ENCODE measurements at places on chromosomes 3 and 15.

GRCh38 chr3:4711680-4711992 is 218.5 kb downstream of the ITPR1 start:
- DNase-seq, result no peak

- DNase-seq, result no peak
Observed at GRCh38 chr3:42210726-42211125, 55.3 kb downstream of the CCK start.

DNA sequence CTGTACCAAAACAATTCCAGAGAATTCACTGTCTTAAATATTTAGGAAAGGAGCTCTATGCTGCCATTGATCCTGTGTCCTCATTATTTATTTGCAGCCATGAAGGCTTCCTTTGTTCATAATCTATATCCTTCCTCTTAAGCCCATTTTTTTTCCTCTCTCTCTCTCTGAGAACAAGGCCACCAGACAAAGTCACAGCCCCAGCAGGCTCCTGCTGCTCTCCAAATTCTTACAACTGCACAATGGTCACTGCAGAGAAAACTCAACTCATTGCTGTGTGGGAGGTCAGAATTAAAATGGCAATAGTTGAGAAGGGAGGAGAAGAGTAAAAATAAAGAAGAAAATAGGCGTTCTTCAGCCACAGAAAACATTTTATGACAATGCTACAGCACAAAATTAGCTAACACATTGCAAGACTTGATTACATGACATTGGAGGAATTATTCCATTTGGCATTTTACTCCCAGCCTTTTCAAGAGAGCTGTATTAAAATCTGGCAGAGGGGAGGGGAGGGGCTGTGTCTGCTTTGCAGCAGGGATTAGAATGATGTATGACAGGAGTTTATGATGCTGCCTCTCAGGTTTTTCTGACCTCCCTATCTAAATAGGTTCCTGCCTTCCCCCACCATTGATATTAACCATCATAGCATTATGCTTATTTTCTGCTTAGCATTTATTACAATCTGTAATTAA is 399.7 kb upstream of the THBS1 start:
- DNase-seq, result no peak

DNA sequence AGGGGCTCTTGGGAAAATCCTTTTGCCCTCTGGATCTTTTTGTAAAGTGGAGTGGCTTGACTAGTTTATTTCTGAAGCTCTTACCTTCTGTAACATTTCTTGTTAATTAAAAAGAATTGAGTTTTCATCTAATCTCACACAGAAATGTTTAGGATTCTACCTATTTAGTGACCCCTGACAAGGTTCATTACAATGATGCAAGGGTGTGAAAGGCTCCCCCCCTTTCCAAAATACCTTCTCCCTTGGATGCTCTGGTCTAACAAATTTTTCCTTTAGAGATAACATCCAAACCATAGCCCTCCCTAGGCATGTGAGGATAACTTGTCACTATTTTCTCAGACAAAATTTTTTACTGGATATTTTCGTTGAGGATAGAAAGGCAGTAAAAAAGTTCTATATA is 223.9 kb downstream of the THRB start:
- no peak for DNase-seq

DNA sequence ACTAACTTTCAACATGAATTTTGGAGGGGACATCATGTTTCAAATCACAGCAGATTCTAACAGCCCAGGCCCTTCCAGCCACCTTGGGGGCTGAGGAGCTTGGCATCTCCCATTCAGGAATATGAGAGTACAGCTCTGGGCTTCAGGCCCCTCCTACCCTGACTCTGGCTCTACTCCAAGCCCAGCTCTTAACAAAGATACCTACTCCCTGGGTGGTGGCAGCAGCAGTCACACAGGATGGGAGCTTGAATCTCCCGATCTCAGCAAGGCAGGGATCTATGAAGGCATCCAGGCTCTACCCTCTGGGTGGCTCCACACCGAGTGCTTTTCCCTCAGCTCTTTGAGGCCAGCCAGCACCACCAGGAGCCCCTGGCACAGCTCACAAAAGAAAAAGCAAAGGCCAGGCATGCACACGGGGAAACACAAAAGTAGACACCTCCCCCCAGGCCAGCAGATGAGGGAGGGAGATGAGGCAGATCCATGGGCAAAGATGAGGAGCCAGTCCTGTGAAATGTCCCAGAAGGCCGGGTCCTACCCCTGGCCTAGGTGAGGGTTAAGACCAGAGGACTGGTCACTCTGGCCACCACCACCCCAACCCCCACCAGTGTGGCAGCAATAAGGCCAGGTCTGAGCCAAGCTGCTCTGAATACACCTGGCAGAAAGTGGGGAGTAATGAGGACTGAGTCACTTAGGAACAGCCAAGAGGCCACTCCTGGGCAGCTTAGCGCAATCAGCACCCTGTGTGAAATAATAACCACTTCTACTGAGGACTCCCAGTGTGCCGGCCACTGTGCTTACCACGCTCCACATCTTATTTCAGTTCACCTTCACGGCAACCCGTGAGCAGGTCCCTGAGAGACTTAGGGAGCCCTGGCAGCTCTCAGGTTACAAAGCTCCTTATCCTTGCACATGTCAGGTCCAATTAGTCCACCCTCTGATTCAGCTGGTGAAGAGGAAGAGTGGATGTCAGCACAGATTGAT is 24.3 kb downstream of the PLA2G4F start:
- DNase-seq, result peak; percentile 11

GRCh38 chr3:172875039-172875438 is 124.5 kb downstream of the ECT2 start:
- no peak for DNase-seq

- DNase-seq, result peak; percentile 68
Observed at GRCh38 chr3:52055537-52056351, 627 bp downstream of the DUSP7 start.

DNA sequence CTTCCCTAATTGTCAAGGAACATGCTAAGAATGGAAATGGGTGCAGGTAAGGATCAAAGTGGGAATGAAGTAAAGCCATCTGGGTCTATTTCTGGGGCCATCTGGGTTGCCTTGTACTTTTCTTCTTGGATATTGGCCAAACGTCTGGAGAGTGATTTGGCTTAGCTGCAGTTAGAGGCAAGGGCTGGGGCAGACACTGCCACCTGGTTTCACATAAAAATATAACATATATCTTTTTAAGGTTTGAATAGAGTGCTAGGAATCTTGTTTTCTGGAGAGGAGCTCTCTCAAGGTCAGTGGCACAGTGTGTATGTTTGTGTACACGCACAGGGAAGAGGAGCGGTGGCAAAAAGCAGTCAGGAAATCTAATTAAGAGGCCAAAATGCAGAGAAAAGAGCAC is 24.7 kb upstream of the EOMES start:
- DNase-seq, result no peak

GRCh38 chr3:142224482-142225072 is 808 bp downstream of the GK5 start:
- no peak for DNase-seq

DNA sequence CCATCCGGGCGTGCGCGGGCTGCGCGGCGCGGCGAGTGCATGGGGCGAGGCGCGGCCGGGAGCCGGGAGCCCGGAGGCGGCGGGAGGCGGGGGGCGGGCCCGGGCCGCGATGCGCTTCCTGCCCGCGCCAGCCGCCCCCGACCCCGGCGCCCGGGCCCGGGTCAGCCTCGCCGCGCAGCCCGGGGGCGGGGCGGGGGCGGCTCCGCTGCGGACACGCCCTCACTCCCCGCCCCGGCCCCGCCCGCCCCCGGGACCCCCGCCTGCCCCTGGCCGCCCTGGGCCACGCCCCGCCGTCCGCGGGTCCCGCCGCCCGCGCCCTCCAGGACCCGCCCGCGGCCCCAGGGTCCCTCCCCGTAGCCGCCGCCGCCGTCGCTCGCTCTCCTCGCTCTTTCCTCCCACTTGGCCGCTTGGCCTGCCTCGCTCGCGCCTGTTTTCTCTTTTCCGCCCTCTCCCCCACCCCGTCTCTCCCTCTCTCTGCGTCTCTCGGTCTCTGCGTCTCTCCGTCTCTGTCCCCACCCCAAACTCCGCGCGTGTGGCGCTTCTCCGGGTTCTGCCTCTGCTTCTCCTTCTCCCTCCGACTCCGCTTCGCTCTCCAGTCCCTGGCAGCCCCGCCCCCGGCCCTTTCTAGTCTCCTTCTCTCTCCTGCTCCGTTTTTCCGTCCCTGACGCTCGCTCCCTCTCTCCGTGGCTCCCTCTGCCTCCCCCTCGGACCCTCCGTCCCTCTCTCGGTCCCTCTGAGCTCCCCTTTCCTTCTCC is at the start of gene PLXND1:
Gene PLXND1, minus strand, starts transcription at position 41 of the 755 bp plus-strand sequence. Its CDS starts 37 bp downstream, at position 4.
- peak; percentile 87 for DNase-seq

DNA sequence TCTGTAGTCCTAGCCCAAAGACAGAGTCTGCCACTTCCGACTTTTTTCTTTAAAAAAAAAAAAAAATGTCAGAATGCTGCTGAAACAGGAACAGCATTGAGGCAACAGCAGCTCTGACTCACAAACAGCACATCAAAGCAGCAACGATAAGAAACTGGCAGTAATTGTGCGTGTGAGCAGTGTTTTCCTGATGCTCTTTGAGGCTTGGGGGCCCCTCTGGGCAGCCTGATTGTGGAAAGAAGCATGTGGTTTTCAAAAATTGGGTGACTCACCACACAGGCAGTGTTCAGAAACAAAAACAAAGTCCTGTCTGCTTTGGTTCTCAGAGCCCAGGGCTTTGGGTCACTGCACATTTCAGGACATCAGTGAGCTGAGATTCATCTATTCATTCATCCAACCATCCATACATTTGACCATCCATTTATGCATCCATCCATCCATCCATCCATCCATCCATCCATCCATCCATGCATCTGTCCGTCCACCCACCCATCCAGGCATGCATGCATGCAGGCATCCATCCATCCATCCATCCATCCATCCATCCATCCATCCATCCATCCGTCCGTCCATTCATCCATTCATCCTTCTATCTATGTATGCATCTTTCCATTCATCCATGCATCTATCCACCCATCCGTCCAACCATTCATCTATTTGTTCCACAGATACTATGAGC is 308.4 kb downstream of the RPLP1 start:
- DNase-seq, result no peak

- no peak for DNase-seq
Observed at GRCh38 chr3:7203969-7204847, 343.3 kb downstream of the GRM7 start.

- no peak for DNase-seq
Observed at GRCh38 chr3:32996048-32996754, 44.8 kb downstream of the CCR4 start.

- no peak for DNase-seq
Observed at GRCh38 chr3:197748597-197749314, 927 bp upstream of the FYTTD1 start.

DNA sequence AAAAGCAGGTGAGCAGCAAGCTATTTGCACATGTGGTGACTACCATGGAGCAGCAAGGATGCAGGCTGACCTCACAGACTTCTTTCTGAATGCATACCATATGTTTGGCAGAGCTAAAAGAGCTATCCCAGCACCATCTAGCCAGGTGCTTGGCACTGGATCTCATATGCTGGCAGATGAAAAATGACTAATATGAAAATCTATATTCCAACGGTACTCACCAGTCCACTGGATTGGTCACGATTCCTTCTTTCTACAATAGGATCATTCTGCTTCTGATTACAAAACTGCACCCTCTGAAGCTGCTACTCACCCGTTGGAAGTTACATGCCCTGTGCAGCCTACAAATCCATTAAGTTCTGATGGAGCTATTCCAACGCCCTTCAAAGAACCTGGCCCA is 714.3 kb upstream of the CFAP20DC start:
- DNase-seq, result peak; percentile 69

DNA sequence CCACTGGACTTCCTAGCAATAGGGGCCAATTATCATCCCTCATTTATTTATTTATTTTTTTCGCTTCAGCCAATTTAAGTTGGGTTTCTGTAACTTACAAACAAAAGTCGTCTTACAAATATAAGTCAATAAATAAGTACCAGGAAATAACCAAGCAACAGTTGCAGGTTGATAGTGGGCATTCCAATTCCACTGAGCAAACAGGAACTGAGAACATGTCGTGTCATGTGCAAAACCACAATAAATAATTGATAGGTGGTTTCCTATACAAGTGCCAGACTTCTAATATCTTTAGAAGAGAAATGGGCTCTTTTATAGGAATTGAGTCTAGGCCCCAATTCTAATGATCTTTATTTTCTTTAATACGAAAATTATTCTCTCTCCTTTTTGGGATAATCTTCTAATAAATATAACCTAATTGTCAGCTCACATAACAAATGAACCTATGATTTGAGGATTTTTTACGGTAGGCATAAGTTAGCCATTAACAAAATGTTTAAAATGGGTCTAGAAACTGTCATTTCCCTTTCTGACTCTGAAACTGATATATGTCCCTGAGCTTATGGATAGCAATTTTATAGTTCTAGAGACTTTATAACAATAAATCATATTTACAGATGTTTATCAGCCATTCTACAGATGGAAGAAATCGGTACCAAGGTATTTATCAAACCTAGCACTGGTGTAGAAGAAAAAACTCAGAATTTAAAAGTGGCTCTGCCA is 571.8 kb downstream of the FOXP1 start:
- no peak for DNase-seq

DNA sequence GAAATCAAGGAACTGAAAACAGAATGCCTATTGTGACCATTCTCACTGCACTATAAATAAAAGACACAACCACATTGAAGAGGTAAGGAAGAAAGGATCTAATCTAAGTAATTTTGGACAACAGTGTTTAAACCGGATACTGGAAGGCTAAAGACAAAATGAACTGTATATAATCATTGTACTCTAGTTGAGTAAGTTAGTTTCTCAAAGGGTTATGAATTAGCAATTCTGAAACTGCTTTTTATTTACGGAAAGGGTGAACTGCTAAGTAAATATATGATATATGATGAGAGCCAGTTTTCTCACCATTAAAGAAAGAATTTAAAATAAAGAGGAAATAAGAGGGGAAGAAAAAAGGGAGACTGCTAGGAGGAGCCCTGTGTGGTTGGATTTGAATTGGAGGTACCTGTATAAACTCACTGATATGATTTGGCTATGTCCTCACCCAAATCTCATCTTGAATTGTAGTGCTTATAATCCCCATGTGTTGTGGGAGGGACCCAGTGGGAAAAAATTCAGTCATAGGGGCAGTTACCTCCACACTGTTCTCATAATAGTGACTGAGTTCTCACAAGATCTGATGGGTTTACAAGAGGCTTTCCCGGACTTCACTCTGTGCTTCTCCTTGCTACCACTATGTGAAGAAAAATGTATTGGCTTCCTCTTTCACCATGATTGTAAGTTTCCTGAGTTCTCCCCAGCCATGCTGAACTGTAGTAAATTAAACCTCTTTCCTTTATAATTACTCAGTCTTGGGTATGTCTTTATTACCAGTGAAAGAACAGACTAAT is 607.7 kb downstream of the PYDC2 start:
- DNase-seq, result no peak

DNA sequence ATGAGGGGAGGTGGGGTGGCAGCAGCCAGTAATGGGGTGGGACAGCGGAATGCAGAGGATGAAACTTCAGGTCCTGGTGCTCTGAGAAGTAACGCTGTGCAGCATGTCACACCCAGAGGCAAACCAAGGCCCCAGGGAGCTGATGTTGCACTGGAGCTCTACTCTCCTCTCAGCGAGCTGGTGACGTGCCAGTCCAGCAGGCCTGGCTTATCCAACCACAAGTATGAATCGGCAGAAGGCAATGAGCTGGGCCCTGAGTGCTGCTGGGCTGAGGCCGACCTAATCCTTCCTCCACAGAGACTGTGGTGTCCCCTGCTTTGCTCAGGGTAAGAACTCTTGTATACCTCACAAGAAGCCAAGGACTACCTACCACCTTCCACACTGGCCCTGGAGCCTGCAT is 30.5 kb downstream of the CD86 start:
- no peak for DNase-seq

- peak; percentile 44 for DNase-seq
Observed at GRCh38 chr3:196837819-196838420, 29.8 kb upstream of the SENP5 start.

GRCh38 chr3:57654267-57654666 is 38.6 kb downstream of the DENND6A start:
- no peak for DNase-seq

All from femur (tissue), 1 donor.